ENCODE measurements at places on chromosomes 2 and 18.

- DNase-seq, result no peak
These were observed 37.1 kb downstream of the SH2D6 start for GRCh38 chr2:85455552-85456090.

DNA sequence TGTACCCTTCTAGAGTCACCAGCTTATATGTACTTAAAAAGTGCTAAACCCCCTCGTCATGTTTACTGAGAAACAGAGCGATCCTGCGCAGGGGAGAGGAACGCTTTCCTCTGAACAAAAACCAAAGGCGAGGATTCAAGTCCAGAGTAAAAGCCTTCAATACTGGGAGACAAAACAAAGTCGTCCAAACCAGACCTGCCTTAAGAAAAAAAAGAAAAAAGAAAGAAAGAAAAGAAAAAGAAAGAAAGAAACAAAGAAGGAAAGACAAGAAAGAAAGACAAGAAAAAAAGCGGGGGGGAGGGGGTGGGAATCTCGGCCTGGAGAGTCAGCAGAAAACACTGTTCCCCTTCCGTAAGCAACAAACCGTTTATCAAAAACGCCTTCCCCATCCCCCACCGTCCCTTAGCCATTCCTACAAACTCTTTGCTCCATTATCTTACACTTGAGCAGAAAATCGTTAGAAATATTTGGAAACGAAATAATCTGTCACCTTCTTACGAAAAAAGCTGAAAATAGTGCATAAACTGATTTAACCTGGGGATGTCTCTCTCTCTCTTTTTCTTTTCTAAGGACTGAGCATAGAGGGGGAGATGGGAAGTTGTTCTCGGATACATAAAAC is 3.3 kb downstream of the PTGR3 start:
- DNase-seq, result no peak

- no peak for DNase-seq
These were observed 176.3 kb upstream of the GLI2 start for GRCh38 chr2:120559401-120559800.

DNA sequence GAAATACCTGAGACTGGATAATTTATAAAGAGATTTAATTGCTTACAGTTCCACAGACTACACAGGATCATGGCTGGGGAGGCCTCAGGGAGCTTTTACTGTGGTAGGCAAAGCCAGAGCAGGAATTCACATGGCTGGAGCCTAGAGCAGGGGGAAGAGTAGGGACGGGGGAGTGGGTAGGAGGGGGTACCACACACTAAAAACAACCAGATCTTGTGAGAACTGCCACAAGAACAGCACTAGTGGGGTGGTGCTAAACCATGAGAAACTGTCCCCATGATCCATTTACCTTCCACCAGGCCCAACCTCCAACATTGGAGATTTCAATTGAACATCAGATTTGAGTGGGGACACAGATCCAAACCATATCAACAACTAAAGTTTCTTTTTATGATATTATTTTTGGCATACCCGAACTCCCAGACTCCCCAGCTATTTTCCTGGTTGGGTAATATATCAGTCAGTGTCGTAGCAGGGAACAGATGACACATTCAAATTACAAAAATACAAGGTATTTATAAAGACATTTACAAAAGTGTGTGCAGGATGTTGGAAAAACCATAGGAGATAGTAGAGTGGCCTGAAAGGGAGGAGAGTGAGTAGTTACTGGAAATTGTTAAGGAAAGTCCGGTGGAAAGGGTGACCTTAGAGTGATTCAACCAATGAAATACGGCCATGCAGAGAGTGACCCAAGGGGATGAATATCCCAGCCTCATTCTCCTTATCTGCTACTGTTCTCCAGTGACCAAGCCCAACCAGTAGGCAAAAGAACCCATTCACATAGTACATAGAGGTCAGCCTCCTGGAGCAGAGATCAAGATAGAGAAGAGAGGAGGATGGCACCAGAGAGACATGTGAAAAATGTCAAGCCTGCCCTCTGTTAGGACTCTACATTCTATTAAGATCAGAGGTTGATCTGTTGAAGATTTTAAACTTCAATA is 8.8 kb downstream of the RPL37A start:
- DNase-seq, result no peak

DNA sequence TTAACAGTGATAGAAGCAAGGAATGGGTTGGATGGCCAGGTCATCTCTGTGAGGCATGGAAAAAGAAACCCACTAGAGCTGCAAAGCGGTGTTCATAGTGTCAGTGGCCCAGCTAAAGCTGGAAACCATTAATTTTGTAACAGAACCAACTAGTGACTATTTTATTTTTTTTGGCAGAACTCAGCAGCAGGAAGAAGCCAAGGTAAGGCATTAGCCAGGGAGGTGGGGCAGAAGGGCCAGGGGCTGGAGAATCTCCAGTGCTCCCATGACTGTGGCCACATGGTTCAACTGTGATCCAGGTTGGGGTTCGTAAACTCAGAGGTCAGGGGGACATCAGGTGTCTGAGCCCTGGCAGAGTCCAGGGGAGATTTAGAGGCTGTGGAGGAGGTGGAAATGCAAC is 25.9 kb upstream of the YES1 start:
- no peak for DNase-seq

- DNase-seq, result peak; percentile 21
These were observed 22.5 kb downstream of the TMEM178A start for GRCh38 chr2:39688181-39688580.

GRCh38 chr2:107322416-107322815 is 436.4 kb upstream of the ST6GAL2 start:
- DNase-seq, result no peak

GRCh38 chr2:12478151-12479064 is 238.3 kb upstream of the TRIB2 start:
- no peak for DNase-seq

- DNase-seq, result no peak
These were observed 998.4 kb downstream of the SOCS6 start for GRCh38 chr18:71287268-71287667.

DNA sequence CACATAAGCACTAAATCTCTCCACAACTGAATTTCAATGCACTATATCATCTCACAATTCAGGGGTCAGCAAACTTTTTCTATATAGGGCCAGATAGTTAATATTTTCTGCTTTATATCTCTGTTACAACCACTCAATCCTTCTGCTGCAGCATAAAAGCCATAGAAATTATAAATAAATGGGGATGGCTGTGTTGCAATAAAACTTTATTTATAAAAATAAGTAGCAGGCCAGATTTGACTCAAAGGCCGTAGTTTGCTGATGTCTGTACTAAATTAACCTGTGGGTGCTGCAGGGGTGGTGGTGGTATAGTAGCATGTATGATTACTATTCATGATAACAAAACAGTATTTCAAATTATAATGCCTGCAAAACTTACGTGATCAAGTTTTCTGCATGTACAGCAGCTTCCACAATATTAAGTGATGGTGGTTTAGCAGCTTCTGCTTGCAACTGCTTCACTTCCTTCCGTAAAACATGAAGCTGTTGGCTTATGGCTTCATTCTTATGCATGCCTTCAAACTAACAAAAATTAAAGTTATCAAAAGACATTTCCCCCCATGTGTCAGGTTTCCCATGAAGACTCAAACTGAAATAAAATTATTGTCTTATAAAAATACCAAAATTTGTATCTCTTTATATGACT is 64.1 kb downstream of the SIGLEC15 start:
- DNase-seq, result no peak

GRCh38 chr2:216911008-216911407 is 51.1 kb upstream of the TNP1 start:
- no peak for DNase-seq

GRCh38 chr18:39960550-39960949 is 1994.5 kb upstream of the PIK3C3 start:
- no peak for DNase-seq

- DNase-seq, result no peak
These were observed 842 bp upstream of the CKAP2L start for GRCh38 chr2:112765251-112765650.

GRCh38 chr2:73969356-73969755 is 15.4 kb upstream of the TET3 start:
- no peak for DNase-seq

DNA sequence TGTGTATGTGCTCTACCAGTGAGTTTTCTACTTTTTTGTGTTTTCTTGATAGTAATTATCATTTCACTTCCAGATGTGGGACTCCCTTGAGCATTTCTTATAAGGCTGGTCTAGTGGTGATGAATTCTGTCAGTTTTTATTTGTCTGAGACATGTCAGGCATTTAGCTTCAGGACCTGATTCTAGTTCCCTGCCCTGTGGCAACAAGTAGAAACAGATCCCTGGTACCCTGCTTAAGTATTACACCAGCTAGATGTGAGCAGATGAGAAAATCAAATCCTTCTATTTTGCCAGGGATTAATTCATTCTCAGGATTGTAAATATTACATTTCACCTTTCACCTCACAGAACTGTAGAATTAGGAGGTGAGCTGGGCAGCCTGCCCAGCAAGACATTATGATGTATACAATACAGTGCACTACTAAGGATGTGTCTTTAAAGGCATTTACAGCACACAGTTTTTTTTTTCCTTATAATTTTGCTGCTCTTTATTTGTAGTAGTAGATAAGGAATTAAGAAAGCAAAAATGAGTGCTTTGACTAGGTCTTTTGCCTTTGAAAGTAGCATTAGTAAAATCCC is 35.1 kb downstream of the GALM start:
- DNase-seq, result no peak

- no peak for DNase-seq
These were observed 476.7 kb upstream of the GCFC2 start for GRCh38 chr2:76187415-76187814.

DNA sequence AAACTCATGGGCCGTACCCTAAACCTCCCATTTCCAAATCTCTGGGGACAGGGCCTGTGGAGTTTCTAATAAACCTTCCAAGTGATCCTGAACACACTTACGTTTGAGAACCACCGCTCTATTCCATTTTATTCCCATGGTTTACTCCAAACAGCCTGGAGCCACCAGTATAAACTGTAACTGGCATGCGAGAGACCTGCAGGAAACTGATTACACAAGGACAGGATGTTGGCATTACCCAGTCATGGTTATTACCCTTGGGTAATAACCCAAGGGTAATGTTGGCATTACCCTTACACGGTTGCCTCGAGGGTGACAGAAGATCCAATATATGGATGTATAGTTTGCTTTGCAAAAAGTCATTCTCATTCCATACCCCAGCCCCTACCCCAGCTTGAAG is 37.0 kb upstream of the YPEL5 start:
- no peak for DNase-seq

GRCh38 chr18:64037812-64038414 is 68.0 kb downstream of the SERPINB8 start:
- DNase-seq, result peak; percentile 49

GRCh38 chr2:68564426-68564825 is 79.0 kb upstream of the PROKR1 start:
- DNase-seq, result no peak

- no peak for DNase-seq
These were observed 2.0 kb downstream of the RDH14 start for GRCh38 chr2:18558458-18558857.

GRCh38 chr2:211611061-211611518 is 927.5 kb downstream of the ERBB4 start:
- peak; percentile 49 for DNase-seq

GRCh38 chr2:72204786-72205503 is 57.3 kb upstream of the CYP26B1 start:
- no peak for DNase-seq

- DNase-seq, result no peak
These were observed 115.6 kb upstream of the RMDN2 start for GRCh38 chr2:37809525-37809924.

DNA sequence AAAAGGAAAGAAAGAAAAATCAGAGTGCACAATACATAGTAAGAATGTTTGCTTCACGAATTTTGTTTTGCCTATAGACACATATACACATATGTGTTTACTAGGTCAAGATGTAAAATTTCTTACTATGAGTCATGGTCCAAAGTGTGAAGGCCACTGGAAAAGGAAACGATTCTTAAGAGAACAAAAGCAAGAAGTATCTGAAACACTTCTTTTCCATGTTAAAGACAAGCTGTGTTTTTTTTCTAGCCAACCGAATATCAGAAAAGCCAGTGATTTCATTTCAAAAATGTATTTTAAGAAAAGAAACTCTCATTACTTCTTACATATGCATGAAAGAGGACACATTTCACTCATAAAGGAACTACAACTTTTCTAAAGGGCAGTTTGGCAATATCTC is 24.9 kb downstream of the PECR start:
- DNase-seq, result no peak

DNA sequence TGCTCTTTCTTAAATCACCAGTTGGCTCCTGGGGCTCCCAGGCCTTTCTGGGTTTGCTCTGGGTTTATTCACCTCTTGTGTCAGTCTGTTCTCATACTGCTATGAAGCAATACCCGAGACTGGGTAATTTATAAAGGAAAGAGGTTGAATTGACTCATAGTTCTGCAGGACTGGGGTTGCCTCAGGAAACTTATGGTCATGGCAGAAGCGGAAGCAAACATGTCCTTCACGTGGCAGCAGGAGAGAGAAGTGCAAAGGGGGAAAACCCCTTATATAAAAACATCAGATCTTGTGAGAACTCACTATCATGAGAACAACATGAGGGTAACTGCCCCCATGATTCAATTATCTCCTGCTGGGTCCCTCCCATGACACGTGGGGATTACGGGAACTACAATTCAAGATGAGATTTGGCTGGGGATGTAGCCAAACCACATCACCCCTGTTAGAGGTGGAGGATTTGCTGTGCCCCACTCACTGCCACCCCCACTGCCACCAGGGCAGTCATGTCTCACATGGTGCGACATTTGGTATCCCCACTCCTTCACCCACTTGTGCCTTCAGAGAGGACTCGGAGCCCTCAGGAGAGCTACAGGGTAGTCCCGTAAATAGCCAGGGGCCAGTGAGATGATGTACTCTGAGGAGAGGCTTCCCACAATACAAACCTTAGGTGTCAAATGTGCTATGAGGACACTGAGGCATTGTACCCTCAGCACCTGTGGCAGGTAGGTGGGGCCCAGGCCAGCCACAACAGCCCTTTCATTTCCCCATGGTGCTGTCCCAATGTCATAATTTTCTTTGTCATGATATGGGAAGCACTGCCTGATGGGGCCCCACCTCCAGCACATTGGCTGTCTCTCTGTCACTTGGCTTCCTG is 35.7 kb downstream of the CDC42EP3 start:
- DNase-seq, result no peak

DNA sequence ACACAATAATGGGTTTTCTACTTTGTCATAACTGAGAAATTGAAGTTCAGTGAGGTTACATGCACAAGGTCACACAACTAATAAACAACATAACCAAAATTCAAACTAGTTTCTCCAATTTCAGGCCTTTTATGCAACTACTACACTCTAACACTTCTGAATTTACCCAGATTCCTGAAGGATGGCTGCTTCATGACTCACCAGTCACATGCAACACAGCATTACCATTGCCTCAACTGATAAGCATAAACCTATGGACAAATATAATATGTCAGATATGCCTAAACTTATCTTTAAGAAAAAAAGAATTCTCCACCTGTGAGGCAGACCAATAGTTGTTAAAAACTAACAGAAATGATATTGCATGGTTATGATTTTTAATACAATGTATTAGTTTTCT is 586.5 kb upstream of the SLC8A1 start:
- no peak for DNase-seq

DNA sequence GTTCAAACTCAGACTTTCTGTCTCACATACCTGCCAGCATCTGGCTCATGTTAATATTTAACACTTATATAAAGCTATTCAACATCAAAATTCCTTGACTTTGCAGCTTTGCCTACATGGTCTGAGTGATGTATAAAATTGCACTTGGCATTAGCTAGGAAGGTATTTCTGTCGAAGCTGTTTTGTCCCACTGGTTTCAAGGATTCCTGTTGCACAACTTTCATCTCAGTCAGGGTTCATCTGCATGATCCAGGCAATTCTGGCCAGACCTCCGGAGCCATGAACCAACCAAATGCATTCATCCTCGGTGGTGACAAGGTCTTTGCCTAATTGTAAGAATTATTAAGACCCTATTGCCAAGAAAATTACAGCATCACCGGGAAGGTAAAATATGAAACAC is 185.4 kb downstream of the ZEB2 start:
- no peak for DNase-seq
